CD4-positive, CD25-positive, alpha-beta regulatory T cell (primary cell): ENCODE measurements at places on chromosomes 4 and X. TPM values are rescaled to one million over a fixed set of nuclear protein-coding genes. Genes with fewer than 3 reads are reported as not detected.
A peak's percentile ranks its signal among the peaks of the same experiment; 100 is the strongest.

- H3K27me3 ChIP-seq, result no peaks in the 10 kb centered on the region
- no peaks in the 10 kb centered on the region for H3K36me3 ChIP-seq
- peaks cover 16% of the 10 kb centered on the region for H3K4me1 ChIP-seq
- H3K27ac ChIP-seq, result peak within 1 kb of the TSS; percentile 90
- peak within 1 kb of the TSS; percentile 55 for H3K4me3 ChIP-seq
- DNase-seq, result peak; percentile 77
Observed at GRCh38 chrX:139932901-139933796, at the start of gene ATP11C. TSS of gene ATP11C (minus strand) at chrX:139933053. CDS start at chrX:139932042, 1,011 bp downstream.

DNA sequence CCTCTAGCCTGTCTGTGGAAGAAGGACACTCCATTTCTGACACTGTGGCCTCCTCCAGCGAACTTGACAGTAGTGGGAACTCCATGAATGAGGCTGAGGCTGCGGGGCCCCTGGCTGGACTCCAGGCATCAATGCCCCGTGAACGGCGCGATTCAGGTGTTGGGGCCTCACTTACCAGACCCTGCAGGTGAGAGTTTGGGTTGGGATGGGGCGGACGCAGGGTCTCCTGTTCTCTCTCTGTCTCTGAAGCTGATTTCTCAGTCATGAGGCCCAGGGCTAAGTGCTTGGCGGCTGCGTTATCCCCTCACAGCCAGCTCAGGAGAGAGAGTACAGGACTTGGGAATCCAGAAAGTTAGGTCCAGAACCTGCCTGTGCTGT is 71.0 kb downstream of the STARD8 start:
- H3K4me1 ChIP-seq, result no peaks in the 10 kb centered on the region
- no peaks in the 10 kb centered on the region for H3K27me3 ChIP-seq
- H3K27ac ChIP-seq, result no peak overlapping the region
- H3K4me3 ChIP-seq, result no peak overlapping the region

Gene GLUD2
- total RNA-seq, result 0.32 TPM

Gene UPF3B
- 10.5 TPM for total RNA-seq

Gene JCHAIN
- 0.84 TPM for total RNA-seq

Gene HDX
- total RNA-seq, result 1.5 TPM

Gene PABPC1L2A
- not detected for total RNA-seq

DNA sequence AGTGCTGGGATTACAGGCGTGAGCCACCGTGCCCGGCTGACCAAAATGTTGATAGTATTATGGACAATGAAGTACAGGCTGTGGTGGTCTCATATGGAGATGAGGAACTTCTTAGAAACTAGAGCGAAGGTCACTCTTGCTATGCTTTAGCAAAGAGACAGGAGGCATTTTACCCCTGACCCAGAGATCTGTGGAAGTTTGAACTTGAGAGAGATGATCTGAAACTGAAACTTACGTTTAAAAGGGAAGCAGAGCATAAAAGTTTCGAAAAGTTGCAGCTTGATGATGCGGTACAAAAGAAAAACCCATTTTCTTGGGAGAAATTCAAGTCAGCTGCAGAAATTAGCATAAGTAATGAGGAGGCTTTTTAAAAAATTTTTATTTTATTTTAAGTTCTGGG is 8.5 kb upstream of the CTAG2 start:
- DNase-seq, result no peak
- no peak overlapping the region for H3K4me3 ChIP-seq
- no peaks in the 10 kb centered on the region for H3K36me3 ChIP-seq
- H3K27ac ChIP-seq, result no peak overlapping the region
- H3K4me1 ChIP-seq, result no peaks in the 10 kb centered on the region

Gene PIN4
- total RNA-seq, result 2.6 TPM

Gene KLHL2
- total RNA-seq, result 31.2 TPM

Gene ASB11
- total RNA-seq, result 0.30 TPM

Gene SPATA4
- not detected for total RNA-seq

DNA sequence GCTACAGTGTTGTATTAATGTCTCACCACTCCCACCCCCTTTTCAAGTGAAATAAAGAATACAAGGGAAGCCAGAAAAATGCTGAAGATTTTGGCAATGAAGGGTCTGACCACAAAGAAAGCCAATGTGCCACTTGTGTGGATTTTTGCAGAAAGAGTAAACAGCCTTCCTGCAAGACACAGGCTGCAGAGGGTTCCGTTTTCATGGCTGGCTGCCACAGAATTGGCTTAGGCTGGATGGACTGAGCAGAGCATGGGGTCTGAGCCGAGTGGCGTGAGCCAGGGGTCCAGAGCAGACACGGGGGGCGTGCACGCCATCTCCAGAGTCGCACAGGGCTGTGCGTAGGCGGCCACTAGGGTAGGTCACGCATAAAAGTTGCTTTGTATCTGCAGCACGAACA is 69.2 kb downstream of the MTNR1A start:
- H3K27me3 ChIP-seq, result no peaks in the 10 kb centered on the region
- no peak overlapping the region for H3K4me3 ChIP-seq
- H3K4me1 ChIP-seq, result no peaks in the 10 kb centered on the region
- no peak overlapping the region for H3K27ac ChIP-seq
- H3K36me3 ChIP-seq, result no peaks in the 10 kb centered on the region

Gene KLHL4
- 0.27 TPM for total RNA-seq

DNA sequence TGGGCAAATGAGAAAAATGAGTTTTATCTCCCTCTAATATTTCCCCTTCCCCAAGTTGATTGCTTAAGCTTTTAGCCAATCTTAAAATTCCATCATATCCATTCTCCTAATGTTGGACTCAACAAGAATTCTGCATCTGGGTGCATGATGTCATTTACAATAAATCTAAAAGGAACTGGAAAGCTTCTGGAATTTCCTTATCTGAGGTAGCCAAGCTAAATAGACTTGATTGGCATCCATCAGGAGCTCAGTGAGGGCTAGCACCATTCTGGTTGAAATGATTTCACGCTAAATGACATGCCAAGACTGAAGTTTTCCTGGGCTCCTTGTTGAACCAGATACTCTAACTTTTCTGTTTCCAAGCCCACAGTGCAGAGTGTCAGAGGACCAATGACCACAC is 110.3 kb upstream of the SCML1 start:
- no peak overlapping the region for H3K27ac ChIP-seq
- no peaks in the 10 kb centered on the region for H3K27me3 ChIP-seq
- H3K4me1 ChIP-seq, result no peaks in the 10 kb centered on the region

DNA sequence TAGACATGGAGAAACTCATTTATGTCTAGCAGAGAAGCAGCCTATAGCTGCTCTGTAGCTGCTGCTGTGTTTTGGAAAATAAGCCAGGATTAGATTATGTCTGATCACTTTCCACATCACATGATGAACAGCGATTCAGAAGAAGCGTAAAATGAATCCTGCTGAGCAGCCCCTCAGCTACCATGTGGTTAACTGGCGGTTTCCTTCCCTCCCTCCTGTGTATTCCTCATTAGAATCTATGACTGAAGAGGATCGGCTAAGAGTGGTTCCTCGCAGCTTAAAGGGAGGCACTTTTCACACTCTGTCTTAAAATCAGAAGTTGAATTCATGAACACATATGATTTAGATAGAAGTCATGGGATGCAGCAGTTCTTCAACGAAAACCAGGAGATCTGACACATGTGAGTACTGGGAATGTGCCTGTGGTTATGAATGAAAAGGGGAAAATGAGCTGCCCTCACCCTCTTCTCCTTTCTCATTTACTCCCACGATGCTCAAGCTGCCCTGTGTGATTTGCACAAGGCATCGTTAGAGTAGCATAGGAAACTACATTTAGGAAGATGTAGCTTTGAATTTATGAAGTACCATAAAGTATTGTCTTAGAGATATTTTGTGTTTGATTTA is at the start of gene PPEF1:
PPEF1 (plus strand) TSS at position 220 of the 624 bp plus-strand sequence; CDS start at position 356, 136 bp downstream.
- no peak within 1 kb of the TSS for H3K4me3 ChIP-seq
- no peaks in the 10 kb centered on the region for H3K27me3 ChIP-seq
- DNase-seq, result no peak
- no peaks in the 10 kb centered on the region for H3K36me3 ChIP-seq
- no peak within 1 kb of the TSS for H3K27ac ChIP-seq

GRCh38 chrX:21933077-21933476 is 7.4 kb upstream of the SMS start:
- H3K4me1 ChIP-seq, result no peaks in the 10 kb centered on the region
- H3K27me3 ChIP-seq, result no peaks in the 10 kb centered on the region
- H3K4me3 ChIP-seq, result no peak overlapping the region
- DNase-seq, result no peak

Gene MCUB
- 96.3 TPM for total RNA-seq

DNA sequence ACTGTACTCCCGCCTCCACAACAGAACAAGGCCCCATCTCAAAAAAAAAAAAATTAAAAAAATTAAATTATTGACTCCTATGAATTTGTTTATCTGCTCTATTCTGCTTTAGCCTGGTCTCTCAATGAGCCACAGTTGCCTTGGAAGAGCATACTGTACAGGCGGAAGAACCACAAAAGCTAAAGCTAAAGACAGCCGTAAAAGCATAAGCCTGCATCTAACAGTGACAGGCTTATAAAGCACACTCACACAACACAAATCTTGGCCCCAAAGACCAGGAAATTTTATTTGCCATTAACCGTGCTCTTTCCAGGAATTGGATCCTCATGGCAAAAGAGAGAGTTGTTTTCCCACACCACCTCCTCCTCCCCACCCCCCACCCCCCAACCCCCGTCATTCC is 53.5 kb upstream of the KLF3 start:
- no peak overlapping the region for H3K27ac ChIP-seq
- peaks cover 10% of the 10 kb centered on the region for H3K4me1 ChIP-seq
- H3K36me3 ChIP-seq, result no peaks in the 10 kb centered on the region
- H3K27me3 ChIP-seq, result no peaks in the 10 kb centered on the region

Gene MAGEC3
- not detected for total RNA-seq

GRCh38 chr4:168631241-168632162 is 134.7 kb downstream of the PALLD start:
- DNase-seq, result no peak
- H3K4me3 ChIP-seq, result no peak overlapping the region
- no peak overlapping the region for H3K27ac ChIP-seq
- H3K4me1 ChIP-seq, result peaks cover 6% of the 10 kb centered on the region

DNA sequence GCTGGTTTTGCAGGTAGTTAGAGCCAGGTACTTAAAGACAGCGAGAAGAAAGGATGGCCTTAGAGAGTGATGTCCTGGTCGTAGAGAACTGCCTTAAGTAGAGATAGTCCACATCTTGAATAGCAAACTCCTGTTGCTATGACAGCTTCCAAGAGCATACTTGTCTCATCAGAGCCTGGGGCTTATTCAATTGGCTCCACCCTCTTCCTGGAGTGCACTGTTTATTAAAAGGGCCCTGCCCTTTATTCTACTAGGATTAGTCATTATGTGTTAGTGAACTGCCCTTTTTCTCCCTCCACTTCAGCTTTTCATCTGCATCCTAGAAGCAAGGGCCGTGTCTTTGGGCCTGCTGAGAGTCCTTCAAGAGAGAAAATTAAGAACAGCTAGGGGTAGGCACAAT is 94.5 kb upstream of the EOLA2 start:
- H3K4me1 ChIP-seq, result no peaks in the 10 kb centered on the region
- no peaks in the 10 kb centered on the region for H3K36me3 ChIP-seq
- DNase-seq, result no peak
- no peak overlapping the region for H3K4me3 ChIP-seq
- no peak overlapping the region for H3K27ac ChIP-seq

Gene TEX13C
- total RNA-seq, result not detected

GRCh38 chr4:41748074-41748570 is 403 bp downstream of the PHOX2B start:
- DNase-seq, result no peak
- no peak overlapping the region for H3K27ac ChIP-seq
- no peaks in the 10 kb centered on the region for H3K4me1 ChIP-seq
- H3K27me3 ChIP-seq, result peaks cover 45% of the 10 kb centered on the region

Gene APOOL
- 7.4 TPM for total RNA-seq

DNA sequence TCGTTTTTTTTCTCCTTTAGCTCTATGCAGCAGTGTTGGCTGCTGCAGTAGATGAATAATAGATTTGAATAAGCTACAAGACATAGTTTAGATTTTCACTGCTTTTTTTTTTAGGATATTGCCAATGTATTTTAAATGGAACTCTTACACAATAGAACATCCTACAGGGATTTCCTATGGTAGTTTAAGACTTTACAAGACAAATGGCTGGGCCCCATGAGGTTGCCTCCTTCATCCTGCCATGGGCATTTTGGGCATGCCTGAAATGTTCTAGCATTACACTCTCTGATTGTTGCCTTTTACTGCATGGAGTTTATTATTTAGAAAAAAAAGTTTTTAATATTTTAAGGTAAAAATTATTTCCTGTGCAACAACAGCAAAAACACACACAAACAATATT is 74.5 kb downstream of the MID1 start:
- H3K4me1 ChIP-seq, result no peaks in the 10 kb centered on the region
- no peak overlapping the region for H3K27ac ChIP-seq
- no peak overlapping the region for H3K4me3 ChIP-seq
- DNase-seq, result no peak
- H3K27me3 ChIP-seq, result no peaks in the 10 kb centered on the region
- H3K36me3 ChIP-seq, result no peaks in the 10 kb centered on the region

- no peak overlapping the region for H3K27ac ChIP-seq
- no peaks in the 10 kb centered on the region for H3K27me3 ChIP-seq
- no peaks in the 10 kb centered on the region for H3K36me3 ChIP-seq
- H3K4me1 ChIP-seq, result peaks cover 22% of the 10 kb centered on the region
Observed at GRCh38 chr4:113575401-113575800, 186.1 kb downstream of the CAMK2D start.

Gene GPRASP1
- 27.0 TPM for total RNA-seq

DNA sequence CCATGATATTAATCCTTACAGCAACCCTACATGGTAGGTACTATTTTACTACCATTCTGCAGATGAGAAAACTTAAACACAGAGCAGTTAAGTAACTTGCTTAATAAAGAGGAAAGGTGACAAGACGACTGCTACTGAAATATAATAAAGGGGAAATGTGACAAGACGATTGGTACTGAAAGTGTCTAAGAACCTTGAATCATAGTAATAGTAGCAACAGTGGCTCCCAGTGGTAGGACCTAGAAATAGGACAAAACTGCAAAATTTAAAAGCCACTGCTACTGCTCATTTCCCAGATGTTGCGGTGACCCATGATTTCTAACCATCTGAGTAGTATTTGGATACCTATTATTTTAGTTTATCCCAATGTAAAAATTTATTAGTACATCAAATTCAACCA is 89.5 kb downstream of the TASL start:
- no peaks in the 10 kb centered on the region for H3K4me1 ChIP-seq
- no peak for DNase-seq
- H3K27ac ChIP-seq, result no peak overlapping the region
- no peaks in the 10 kb centered on the region for H3K36me3 ChIP-seq
- H3K27me3 ChIP-seq, result no peaks in the 10 kb centered on the region

- peak overlapping the region; percentile 73 for H3K4me3 ChIP-seq
- H3K27me3 ChIP-seq, result no peaks in the 10 kb centered on the region
- peaks cover 40% of the 10 kb centered on the region for H3K36me3 ChIP-seq
- DNase-seq, result peak; percentile 77
- peaks cover 57% of the 10 kb centered on the region for H3K4me1 ChIP-seq
Observed at GRCh38 chr4:77157859-77158486, 966 bp downstream of the CCNG2 start.

Gene MMRN1
- 2.0 TPM for total RNA-seq

DNA sequence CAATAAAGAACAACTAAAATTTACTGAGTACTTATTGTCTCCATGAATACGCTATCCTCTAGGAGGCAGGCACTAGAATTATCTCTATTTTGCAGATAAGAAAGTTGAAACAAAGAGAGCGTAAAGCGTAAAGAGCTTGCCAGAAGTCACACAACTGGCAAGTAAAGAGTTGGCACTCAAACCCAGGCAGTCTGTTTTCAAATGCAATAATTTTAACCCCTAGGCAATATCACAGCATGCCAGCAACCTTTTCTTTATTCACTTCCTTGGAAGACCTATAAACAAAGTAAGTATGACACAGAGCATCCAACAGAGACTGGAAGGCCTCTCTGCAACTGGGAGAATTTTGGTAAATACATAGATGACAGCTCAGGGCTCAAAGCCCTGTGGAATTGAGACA is 23.2 kb upstream of the AMELX start:
- H3K27me3 ChIP-seq, result no peaks in the 10 kb centered on the region
- no peaks in the 10 kb centered on the region for H3K36me3 ChIP-seq
- no peaks in the 10 kb centered on the region for H3K4me1 ChIP-seq
- no peak overlapping the region for H3K27ac ChIP-seq

Gene MAGEC1
- not detected for total RNA-seq
